ENCODE measurements at places on chromosomes 5 and 9.
A peak's percentile ranks its signal among the peaks of the same experiment; 100 is the strongest.

DNA sequence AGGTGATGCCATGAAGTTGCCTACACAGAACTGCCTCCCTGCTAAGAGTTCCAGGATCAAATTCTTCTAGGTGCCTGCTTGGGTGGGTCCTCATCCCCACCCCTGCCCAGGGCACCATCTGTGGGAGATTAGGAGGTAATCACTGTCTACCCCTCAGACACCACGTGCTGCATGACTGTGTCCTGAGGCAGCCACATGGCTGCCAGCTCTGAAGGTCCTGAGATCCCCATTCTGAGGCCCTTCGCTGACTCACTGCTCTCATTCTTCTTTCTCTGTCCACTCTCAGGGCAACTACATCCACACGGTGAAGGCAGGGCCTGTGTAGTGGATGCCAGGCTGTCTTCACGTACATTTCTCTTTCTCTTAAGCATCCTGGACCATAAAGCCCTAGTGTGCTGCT lies 222.9 kb upstream of the ANKRD55 start:
- DNase-seq = no peak

- DNase-seq = no peak
Observed at GRCh38 chr5:82421119-82421518, 143.0 kb upstream of the RPS23 start.

DNA sequence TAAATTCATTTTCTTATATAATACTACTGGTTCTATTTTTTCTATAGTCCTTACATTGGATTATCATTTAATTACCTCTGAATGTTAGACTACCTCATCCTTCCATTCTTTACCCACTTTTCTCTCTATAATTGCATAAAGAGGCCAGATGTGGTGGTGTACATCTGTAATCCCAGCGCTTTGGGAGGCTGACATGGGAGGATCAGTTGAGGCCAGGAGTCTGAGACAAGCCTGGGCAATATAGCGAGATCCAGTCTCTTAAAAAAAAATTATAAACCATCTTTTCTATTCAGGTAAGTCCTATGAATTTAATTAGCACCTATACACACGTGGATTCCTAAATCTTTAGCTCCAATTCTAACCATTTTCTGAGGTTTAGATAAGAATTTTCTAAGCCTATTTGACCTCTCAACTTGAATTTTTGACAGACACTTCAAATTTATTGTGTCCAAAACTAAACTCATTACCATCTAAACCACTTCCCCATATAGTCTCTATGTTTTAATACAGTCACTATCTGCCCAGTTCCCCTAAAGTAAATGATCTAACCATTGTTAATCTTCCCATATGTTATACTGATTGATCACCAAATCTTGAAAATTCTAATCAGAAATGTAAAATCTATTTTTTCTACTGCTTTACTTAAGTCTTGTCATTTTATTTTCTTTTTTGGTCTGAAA lies 33.0 kb upstream of the CHD1 start:
- DNase-seq = no peak

DNA sequence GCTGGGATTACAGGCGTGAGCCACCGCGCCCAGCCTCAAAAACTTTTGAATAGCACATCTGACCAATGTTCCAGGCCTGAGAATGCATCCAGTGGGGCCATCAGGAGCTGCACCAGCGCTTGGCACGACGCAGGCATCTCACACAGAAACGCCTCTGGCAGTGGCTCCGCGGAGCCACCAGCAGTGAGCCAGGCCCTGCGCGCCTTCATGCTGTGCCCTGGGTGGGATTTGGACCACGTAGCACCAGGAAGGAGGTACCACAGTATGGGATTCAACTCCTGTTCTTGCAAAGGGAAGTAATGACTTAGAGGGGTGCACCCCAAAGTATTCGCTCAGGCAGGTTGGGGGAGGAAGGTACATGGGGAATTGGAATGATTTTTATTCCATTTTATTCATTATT lies 3.0 kb downstream of the CCDC187 start:
- DNase-seq = no peak

GRCh38 chr5:104540448-104540847 lies 977.9 kb upstream of the NUDT12 start:
- no peak for DNase-seq

DNA sequence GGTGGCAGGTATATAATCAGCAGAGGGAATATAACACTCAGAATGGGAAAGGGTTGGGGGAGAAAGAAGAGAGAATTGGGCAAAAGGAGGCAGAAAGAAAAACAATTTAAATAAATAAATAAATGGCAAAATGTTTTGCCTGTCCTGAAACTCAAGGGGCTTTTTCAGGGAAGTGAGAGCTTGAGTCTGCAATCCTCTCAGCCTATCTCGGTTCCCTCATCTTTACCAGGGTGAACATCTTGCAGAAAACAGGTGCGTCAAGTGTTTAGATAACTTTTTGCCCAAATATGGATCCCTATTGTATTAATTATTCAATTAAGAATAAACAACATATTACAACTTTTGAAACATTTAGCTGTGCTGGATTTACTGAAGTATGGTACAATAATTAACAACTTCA lies 343.0 kb upstream of the EDIL3 start:
- DNase-seq = no peak

DNA sequence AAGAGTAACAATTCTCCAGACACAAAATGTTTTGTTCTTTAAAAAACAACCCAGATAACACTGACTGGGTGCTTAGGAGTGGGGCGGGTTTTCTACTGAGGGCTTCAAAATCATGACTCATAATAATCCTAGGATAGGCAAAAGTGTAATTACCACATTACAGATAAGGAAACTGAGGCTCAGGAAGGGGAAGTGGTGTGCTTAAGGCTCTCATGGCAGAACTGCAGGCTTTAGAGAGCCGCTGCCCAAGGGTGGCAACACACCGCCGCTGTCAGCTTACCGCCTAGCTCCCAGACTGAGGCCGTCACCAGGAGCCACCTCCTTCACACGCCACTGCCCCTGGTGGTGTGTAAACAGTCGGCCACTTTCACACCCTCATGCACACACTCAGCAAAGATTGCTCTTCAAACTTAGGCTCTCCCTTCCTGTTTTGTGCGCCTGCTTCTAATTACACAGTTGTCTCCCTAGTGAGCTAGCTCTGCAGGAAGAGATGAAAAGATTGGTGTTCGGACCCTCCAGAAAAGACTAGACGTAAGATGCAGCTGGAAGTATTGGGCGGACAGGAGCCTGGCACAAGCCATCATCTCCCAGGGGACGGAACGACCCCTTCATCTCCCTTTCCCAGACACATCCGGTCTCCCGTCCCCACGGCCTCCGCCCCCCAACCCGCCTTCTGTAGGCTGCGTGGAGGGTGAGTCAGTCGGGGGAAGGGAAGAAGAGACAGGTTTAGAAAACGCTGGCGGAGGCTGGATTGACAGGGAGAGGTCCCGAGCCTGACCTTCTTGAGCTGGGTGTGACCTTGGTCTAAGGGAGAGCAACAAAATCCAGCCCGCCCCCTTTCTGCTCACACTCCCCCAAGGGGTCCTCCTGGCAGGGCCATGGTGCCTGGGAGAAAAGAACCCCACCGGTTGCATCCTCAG lies 162.7 kb downstream of the SYK start:
- no peak for DNase-seq

- no peak for DNase-seq
Observed at GRCh38 chr9:40928803-40929487, 199.5 kb downstream of the FOXD4L6 start.

DNA sequence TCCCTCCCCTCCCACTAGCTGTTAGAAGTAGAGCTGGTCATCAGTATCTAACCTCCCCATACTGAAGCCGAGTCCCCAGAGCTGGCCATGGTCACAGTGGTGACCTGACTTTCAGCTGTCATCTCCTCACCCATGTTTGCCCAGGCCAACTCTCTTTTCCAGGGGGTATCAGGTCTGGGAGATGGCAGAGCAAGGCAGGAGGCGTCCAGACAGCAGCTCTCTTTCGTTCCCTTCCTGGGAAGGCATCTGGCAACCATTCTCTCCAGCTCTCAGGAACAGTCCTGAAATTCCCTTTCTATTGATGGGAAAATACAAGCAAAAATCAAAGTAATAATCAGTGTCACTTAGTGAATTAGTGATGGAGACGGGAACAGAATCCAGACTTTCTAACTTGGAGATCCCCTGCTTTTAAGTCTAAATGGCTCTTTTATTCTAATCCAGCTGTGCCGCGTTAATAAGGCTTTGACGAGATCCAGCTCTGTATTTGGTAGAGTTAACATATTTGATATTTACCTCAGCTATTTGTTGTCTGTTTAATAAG lies 21.3 kb upstream of the AOPEP start:
- no peak for DNase-seq

- peak; percentile 46 for DNase-seq
Observed at GRCh38 chr5:139543423-139543991, 17.6 kb upstream of the UBE2D2 start.

DNA sequence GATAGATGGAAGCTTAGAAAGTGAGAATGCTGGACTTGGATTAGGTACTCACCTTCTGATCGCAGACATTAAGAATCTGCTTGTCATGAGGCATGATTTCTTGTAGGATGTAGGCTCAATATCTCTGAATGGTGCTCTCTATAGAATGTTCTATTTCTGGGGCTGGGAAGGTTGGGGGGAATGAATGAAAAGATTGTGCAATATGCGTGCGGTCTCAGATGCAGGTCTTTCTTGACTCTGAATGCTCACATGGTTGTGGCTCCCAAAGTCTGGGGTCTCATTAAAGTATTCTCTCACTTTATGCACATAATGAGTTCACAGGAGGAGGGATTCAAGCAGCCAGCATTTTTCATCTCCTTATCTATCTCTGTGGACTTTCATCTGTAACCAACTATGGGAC lies 482.0 kb upstream of the CD180 start:
- no peak for DNase-seq

DNA sequence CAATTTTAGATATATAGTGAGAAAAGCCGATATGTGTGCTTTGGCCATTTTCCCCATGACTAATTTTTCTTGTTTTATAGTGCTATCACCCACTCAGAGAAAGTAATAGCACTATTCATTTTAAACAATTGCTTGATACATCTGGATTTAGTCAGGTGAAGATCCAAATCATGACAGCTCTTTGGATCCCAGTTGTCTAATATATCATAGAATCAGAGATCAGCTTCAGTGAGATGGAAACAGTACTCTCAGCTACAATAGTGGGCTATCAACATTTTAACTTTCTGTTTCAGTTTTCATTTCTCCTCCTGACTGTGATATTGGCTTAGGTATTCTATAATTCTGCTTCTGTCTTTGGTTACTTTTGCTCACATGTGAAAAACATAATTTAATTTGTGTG lies 38.7 kb downstream of the VCAN start:
- no peak for DNase-seq

DNA sequence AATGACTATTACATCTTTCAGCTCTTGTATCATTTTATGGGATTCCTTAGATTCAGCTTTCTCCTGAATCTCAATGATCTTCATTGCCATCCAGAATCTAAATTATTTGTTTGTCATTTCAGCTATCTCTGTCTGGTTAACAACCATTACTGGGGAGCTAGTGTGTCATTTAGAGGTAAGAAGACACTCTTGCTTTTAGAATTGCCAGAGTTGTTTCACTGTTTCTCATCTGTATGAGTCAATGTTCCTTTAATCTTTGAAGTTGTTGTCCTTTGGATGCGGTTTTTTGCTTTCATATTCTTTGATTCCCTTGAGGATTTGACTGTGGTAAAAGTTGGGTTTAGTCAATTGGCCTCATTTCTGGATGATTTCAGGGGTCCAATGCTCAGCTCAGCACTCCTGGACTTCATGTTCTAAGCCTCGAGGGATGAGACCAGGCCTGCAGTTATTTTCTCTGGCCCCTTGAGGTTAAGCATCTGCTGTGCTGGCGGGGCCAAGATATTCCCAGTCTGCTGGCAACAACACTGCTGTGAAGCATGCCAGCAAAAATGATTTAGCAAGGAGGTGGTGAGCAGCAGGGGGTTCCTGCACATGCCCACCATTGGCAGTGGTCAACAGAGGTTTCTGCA lies 102.4 kb upstream of the PCSK5 start:
- no peak for DNase-seq

GRCh38 chr9:95788021-95788420 lies 87.5 kb upstream of the ERCC6L2 start:
- no peak for DNase-seq

- DNase-seq = no peak
Observed at GRCh38 chr5:57586649-57587048, 104.0 kb upstream of the ACTBL2 start.

DNA sequence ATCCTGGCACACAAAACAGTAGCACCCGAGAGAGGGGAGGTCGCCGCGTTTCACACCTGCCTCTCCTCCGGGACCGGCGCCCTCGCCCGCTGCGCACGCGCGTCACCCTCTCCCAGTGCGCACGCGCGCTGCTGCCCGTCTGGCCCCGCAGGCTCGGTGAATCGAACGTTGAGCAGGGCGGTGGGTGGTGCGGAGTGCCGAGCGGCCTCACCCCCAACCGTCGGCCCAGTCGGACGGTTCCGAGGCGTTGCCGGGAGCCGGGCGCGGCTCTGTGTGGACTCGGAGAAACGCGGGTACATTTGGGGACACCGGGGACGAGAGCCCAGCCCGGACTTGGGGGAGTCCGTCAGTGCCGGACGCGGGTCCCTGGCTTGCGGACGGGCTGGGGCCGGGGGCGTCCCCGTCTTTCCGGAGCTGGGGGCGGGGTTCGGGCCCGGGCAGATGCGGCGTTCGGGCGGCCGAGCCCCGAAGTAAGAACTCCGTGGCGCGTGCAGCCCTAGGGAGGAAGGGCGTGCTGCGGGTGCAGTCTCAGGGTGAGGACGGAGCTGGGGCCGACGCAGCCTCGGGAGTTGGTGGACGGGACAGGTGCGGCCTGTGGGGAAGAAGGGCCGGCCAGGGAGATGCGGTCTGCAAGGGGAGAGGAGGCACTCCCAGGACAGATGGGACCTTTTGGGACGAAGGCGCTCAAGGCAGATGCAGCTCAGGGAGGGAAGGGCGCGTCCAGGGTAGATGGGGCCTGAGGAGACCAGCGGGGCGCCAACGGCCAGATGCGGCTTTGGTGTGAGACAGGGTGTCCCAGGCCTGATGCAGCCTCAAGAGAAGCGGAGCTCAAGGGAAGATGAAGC lies at the start of gene POMT1:
Gene POMT1, plus strand, starts transcription at position 138 of the 845 bp plus-strand sequence. CDS start 1,301 bp downstream, outside the sequence.
- DNase-seq = peak; percentile 78

DNA sequence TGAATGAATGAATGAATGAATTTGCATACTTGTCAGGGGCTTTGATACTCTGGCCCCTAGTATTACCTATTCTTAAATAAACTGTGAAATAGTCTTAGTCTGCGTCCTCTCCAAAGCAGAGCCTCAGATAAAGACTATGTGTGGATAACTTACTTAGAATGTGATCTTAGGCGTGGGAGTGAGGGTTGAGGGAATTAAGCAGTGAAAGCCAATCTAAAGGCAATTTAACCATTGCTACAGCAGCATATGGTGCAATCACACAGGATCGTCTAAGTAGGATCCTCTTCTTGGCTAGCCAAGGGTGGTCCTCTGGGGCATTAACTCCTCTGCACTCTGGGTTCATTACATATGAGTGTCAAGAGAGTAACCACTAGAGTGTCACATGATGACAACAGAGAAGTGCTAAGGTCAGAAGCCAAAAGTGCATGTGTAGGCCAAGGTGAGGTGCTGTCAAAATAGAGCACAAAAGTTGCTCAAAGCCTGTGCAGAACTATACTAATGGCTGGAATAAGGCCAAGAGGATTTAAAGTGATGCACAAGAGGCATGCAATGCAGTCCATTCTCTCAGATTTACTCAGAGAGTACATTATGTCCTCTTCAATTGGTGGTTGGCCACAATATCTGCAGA lies 274.4 kb upstream of the SEMA6A start:
- no peak for DNase-seq

Measured in mesothelial cell of epicardium (in vitro differentiated cells).